G401 (cell line): ENCODE measurements at places on chromosomes 5 and 9.
A peak's percentile ranks its signal among the peaks of the same experiment; 100 is the strongest.

GRCh38 chr5:74786851-74787250 lies 19.8 kb downstream of the NSA2 start:
- no peak for DNase-seq

DNA sequence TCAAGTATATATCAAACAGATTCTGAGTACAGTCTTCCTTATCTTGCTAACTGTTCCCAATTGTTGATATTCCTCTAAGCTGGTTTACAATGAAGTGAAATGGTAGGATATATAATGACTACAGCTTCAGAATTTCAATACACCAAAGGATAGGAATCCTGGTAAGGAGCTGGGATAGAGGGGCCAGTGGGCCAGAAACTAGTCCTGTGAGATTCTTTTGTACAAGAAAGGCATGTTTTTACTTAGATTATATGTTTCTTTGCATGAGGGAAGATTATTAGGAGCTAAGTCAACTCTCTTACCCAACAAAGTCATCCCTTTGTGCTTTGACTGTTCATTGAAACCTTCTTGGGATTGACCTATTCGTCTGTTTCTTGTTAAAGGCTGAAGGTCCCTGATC lies 435.7 kb downstream of the PLK2 start:
- DNase-seq: no peak

DNA sequence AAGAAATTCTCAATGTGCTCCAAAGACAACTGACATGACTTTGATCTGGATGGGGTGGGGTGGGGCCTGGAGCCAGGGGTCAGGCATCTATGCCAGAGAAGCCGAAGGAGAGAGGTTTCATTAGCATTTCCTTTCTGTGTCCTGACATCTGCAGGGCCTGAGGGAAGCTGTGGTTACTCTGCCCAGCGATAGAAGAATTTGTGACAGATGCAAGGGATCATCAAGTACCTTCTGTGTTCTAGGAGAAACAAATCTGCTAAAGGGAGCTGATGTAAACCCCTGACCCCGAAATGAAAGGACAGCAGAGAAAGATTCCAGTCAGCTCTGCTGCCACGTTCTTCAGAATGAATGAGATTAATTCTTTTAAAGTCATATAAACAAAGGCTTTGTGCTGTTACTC lies 335.7 kb downstream of the PRELID2 start:
- DNase-seq: no peak

DNA sequence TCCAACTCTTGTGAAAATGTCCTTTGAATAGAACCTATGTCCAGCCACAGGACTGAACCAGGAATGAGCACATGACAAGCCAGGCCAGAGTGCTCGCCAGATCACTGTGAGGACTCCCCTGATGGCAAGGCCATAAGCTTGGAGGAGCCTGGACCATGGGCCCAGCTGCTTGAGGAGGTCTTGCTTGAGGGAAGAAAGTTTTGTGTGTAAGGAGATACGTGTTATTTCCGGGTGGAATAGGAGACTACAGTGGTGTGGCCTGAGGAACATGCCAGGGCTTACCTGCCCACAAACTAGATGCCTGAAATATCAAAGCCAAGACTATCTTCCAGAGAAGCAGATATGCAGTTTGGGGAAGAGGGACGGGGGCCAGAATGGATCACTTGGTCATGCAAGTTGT lies 84.7 kb downstream of the LIFR start:
- DNase-seq: no peak

GRCh38 chr5:107616213-107616612 lies 54.5 kb downstream of the EFNA5 start:
- DNase-seq: peak; percentile 25

GRCh38 chr9:123368536-123369153 lies 12.6 kb downstream of the CRB2 start:
- no peak for DNase-seq

DNA sequence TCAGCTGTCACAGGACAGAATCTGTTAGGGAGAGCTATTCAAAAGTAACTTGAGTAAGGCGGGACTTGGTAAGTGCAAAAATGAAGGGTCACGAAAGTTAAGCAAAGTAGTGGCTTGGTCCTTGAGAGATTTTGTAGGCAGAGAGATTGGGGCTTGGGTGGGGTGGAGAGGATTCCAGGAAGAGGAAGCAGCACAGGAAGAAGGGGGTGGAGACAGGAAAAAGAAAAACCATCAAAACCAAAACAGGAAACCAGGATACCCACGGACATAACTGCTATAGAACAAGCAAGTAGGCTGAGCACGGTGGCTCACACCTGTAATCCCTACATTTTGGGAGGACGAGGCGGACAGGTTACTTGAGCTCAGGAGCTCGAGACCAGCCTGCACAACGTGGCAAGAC lies 3.7 kb downstream of the ROPN1L start:
- DNase-seq: no peak

DNA sequence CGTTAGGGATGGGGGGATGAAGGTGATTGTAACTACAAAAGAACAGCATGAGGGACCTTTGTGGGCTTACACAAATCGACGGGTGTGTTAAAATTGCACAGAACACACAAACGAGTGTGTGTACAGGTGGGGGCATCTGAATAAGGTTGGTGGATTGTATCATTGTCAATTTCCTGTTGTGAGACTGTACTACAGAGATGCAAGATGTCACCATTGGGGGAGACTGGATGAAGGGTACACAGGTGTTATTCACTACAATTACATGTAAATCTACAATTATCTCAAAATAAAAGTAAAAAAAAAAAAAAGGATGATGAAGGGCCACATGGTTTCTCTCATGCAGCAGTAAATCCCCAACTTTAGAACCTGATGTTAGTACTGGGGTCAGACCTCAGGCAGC lies 31.4 kb upstream of the PHYKPL start:
- no peak for DNase-seq

- no peak for DNase-seq
These were observed 240.4 kb downstream of the IRX2 start for GRCh38 chr5:2511126-2511525.

GRCh38 chr9:78486661-78487060 lies 189.7 kb downstream of the PSAT1 start:
- no peak for DNase-seq

GRCh38 chr9:114621975-114622609 lies 11.0 kb downstream of the TMEM268 start:
- no peak for DNase-seq

GRCh38 chr9:7802666-7803065 lies 3.1 kb upstream of the DMAC1 start:
- no peak for DNase-seq

DNA sequence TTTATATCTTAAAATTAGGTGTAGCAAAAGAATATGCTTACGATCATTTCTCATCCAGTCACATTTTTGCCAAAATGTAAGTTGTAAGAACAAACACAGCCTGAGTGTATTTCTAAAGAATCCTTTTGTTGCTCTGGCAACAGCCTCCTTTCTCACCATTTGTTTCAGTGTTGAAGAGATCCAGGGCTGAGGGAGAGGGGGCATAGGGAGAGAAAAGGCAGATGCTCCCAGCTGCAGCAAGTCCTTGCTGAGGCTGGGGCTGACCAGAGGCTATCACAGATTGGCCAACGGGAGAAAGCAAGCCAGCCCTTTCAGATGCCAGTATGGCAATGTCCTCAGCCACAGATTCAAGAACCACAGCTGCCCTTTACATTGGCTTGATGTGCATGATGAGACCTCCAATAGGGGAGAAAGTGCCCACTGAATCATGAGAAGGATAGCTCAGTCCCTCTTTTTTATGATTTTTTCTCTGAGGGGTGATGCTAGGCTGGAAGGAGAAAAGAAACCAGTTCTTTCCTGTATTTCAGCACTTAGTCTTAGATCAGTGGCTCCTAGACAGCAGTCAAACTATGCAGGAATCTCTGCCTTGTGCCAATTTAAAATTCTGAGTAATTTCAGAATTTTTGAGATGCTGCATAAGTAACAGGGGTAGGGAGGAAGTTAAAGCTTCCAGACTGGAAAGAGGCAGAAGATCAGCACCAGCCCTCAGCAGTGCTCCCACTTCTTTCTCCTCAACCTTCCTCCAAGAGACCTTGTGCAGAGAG lies 142.1 kb downstream of the LHFPL2 start:
- DNase-seq: no peak

- DNase-seq: no peak
These were observed 7.5 kb upstream of the GTF3C5 start for GRCh38 chr9:133023117-133023890.

- no peak for DNase-seq
These were observed 173.6 kb downstream of the ARL15 start for GRCh38 chr5:54136516-54137440.

DNA sequence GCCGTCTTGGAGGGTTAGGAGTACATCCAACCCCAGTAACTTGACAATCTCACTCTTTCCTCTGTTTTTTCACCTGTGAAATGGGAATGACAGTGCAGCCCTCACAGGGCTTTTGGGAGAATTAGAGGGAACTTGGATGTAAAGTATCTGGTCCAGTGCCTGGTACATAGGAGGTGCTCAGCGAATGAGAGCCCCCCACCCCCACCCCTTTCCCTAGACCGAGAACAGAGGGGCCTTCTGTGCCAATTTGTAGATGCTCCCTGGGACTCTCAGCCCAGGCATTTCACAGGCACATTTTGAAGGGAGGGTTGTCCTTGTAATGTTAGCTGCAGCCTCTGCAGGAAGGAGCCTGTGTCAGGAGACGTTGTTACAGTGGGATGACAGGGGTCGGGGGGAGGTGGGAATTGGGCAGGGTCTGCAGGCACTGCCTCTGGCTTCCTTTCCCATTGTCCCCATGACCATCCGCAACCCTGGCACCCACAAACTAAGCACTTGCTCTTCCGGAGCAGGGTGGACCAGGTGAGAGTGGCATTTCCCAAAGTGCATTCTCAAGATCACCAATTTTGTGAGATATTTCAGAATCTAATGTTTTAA lies 47.0 kb downstream of the AMBP start:
- DNase-seq: no peak

DNA sequence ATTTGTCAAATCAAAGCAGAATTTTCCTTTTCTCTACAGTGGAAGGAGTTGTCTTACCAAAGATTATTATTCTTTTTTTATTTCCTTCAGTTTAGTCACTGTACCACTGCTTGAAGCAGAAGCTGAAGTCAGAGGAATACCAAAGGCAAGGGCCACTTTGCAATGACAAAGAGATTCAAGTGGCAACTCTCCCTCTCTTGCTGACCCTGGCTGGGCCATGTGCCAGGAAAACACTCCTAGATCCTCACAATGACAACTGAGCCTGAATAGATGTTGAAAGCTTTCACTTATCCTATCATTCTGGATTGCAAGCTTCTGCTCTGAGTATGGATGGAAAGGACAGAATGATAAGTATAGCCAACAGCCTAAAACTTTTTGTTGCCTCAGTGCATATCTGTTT lies 618.3 kb downstream of the NR2F1-AS1 start:
- no peak for DNase-seq

- no peak for DNase-seq
These were observed 46.0 kb downstream of the RAPGEF1 start for GRCh38 chr9:131693651-131694597.

DNA sequence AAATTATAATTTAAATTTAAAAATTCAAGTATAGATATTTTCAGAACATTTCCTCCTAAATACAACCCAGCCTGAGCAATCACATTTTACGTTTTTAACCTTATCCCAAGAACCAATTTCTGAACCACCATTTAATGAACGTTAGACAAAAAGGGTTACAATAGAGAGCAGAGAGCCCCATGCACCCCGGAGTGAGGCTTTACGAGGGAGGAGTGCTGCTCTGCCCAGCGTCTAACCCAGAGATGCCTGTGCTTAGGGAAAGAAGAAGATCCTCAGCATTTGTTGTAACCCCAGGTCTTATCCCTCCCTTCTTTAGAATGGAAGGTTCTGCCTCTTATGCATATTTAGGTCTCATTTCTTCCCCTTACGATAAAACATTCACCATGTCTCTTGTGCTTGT lies 169.1 kb downstream of the ICE1 start:
- DNase-seq: no peak

DNA sequence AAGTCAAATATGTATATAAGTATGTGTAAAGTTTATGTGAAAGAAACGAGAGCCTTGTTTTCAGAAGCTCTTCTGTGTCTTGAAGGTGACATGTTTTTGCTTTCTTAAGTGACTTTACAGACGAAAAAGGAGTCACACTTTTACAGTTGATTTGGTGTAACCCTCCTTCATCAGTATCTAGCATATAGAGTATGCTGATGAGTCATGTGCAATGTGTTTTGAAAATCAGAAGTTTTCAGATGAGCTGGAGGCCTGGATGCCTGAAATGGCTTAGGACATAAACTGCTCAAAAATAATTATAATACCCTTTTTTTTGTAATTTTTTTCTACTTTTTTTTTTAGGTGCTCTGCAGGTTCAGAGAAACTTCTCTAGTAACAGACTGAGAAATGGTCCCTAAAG lies 209.5 kb downstream of the CD180 start:
- DNase-seq: no peak

DNA sequence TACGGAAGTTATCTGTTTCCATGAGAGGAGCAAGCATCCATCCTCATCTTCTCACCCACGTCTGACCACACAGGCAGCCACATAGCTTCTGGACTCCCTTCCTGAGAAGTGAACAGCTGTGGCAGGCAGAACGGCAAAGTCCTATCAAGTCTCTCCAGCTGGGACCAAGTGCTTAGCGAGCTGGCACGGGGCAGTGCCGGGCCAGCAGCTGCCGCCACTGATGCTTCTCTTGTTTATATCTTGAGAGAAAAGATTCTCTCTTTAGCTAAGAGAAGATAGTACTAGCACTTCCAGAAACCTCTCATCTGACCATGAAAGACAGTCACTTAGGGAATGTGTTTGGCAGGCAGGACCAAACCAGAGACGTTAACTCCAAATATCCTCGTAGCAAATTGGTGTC lies 37.2 kb downstream of the PLAC8L1 start:
- DNase-seq: no peak

DNA sequence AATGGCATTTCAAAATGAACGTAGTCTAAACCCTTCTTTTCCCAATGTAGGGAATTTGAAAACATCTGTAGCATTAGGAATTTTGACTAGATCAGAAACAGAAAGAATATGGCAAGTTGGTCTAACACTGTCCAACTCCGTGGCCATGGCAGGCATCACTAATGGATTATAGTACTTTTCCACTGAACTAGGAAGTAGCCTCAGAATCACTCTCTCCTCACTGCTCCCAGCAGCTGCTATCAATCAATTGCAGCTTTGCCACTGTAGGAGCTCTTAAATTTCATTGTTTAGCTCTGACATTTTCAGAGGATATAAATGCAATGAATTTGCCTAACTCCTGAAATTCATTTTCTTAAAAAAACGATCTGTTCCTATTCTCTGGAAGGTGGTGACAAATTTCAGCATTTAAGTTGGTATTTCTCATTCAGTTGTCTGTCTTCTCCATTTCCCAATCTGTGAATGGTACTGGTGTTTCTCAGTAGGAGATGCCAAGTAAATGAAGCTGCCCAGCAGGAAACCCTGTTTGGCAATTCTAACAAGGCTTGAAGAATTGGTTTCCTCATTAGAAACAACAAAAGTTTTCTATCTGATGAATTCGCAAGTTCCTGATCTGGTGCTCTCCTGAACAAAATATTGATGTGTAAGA lies 64.7 kb downstream of the TLR4 start:
- no peak for DNase-seq

GRCh38 chr9:80093695-80094094 lies 521.9 kb downstream of the TLE4 start:
- DNase-seq: no peak
